CD4-positive, alpha-beta T cell treated with Interleukin-4 for 1 hour (primary cell): ENCODE measurements at places on chromosomes 5 and 9.
A peak's percentile ranks its signal among the peaks of the same experiment; 100 is the strongest.

DNA sequence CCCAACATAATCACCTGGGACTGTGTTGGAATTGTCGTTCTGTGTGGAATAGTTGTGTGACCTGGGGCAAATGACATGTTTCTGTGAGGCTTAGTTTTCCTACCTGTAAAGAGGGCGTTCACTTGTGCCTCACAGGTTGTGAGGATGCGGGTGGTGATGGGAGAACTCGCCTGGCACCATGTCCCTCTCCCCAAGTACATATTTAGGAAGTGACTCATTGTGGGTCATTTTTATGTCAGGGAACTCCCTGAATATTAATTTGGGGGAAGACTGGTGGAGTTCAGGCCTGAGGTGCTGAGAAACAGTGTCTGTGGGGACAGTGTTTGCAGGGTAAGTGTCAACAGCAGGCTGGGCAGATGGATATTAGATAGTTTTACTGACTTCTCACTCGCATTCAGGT lies 144.7 kb downstream of the KDM4C start:
- DNase-seq: no peak

DNA sequence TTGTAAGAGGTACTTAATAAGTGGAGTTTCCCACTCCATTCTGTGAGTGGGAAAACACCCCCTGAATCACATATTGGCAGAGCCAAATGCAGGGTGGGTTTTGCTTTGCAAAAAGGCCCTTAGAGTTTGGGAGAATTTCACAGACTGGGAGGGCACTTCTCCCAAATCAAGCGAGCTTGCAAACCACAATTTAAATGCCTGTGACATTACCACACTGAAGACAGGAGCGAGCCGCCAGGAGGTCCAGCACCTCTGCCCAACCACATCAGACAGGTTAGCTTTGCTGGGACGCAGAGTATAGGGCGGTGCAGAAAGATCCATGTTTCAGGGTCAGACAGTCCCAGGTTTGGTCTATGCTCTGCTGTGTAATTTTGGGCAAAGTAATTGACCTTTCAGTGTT lies 2.3 kb downstream of the ALAD start:
- no peak for DNase-seq

- no peak for DNase-seq
These were observed 97.3 kb upstream of the HMHB1 start for GRCh38 chr5:143714629-143715028.

GRCh38 chr5:147520450-147520849 lies 10.6 kb upstream of the DPYSL3 start:
- no peak for DNase-seq

DNA sequence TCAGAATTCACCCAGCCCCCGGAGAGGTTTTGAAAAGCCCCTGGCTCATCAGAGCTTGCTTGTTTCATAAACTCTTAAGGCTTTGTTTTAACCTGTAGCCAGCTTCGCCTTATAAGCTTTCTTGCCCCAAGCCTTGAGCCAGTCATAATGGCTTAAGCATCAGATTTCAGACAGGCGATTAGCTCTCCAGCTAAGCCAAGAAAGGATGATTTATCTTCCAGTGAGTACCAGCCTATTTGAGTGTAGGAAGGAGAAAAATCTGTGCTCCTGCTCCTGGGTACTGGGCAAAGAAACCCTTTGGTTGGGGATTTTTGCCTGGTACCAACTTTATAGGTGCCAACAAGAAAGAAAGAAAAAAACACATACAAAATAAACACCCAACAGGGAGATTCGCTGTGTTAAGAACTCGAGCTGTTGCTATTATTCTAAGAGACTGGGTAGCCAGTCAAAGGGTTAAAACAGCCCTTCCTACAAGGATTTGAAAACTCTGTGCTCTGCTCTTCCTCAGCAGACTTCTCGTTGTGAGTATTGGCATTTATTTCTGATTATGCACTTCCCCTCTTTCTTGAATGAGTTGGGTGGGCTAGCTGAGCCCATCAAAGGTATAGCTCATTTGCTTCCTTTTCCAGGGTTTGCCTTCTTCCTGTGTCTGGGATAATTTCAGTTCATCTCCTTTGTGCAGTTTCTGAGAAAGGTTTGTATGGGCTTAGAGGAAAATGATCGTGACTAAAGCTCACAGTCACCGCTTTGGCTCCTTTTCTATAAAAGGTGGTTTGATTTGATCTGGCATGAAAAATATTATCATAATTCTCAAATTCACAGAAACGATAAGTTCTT lies 157.2 kb upstream of the DMRT1 start:
- DNase-seq: no peak

GRCh38 chr5:139052975-139053374 lies 145.2 kb downstream of the SIL1 start:
- no peak for DNase-seq

GRCh38 chr5:5384660-5385330 lies 37.7 kb upstream of the ICE1 start:
- no peak for DNase-seq

GRCh38 chr9:98369896-98370295 lies 114.4 kb upstream of the TBC1D2 start:
- DNase-seq: no peak

- DNase-seq: peak; percentile 13
These were observed 67.0 kb upstream of the DPYSL3 start for GRCh38 chr5:147576646-147577535.

- DNase-seq: no peak
These were observed 344.3 kb downstream of the RAB3C start for GRCh38 chr5:58927181-58927580.

GRCh38 chr5:59188419-59189225 lies 605.7 kb downstream of the RAB3C start:
- DNase-seq: peak; percentile 60

DNA sequence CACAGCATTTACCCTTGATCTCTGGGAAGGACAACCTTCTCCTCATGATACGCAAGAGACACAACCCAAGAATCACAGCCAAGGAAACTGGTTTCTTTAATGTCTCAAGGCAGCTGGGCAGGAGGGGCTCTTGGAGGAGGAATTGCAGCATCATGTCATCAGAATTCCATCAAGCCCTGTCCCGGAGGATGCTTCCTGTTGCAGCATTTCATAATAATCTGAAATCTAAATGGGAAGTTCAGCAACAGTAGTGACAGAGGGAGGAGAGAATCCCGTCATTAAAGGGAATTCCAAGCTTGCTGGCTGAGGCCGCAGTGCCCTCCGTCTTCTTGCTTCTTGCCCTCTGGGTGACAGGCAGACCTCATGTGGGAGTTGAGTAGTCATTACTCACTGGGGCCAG lies 192.7 kb downstream of the TENT4A start:
- DNase-seq: no peak

GRCh38 chr5:152427721-152428120 lies 22.6 kb upstream of the NMUR2 start:
- no peak for DNase-seq

DNA sequence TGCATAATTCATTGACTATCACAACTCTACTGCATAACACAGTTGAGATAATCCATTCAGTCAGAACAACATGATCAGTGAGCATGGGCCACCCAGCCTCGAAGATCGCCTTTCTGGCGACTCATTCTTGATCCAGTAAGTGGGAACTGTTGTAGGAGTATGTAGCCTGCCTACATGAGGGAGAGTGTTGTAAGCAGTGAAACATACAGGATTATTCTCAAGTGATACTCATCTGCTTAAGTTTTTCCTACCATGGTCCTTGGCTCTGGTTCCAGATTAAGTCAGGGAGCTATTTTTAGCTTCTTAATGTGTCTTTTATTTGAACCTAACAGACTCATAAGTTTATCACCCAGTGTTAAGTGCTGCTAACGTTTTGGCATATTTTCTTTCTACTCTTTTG lies 44.0 kb downstream of the TNPO1 start:
- DNase-seq: no peak

DNA sequence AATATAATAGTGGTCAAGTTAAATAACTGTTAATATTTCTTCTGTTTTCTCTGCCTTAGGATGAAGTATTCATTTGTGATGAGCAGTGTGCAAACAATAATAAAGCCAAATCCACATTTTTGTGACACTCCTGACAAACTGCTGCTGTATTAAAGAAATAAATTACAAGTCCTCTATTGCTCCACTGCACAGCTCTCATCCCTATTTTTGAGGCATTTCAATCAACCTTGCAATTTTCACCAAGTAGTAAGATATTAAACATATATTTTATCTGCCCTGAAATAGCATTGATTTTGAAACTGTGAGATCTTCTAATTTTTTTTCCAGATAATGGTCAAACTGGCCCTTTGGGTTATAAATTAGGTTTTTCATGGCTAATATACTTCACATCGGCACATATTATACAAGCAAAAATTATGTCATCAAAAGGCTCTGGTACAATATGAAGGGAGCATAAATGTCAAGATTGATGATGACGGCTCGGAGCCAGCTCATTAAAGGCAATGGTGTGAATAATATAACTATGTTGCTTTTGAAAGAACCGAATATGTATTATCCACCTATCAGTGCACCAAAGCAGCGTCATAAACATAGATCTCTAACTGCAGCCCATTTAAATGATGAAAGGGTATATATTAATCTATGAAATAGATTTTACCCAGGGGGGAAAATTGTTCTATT lies 764.9 kb downstream of the DNAH5 start:
- DNase-seq: no peak
